ENCODE measurements at places on chromosomes 7 and 10. TPM values are rescaled to one million over a fixed set of nuclear protein-coding genes. Genes with fewer than 3 reads are reported as not detected.

DNA sequence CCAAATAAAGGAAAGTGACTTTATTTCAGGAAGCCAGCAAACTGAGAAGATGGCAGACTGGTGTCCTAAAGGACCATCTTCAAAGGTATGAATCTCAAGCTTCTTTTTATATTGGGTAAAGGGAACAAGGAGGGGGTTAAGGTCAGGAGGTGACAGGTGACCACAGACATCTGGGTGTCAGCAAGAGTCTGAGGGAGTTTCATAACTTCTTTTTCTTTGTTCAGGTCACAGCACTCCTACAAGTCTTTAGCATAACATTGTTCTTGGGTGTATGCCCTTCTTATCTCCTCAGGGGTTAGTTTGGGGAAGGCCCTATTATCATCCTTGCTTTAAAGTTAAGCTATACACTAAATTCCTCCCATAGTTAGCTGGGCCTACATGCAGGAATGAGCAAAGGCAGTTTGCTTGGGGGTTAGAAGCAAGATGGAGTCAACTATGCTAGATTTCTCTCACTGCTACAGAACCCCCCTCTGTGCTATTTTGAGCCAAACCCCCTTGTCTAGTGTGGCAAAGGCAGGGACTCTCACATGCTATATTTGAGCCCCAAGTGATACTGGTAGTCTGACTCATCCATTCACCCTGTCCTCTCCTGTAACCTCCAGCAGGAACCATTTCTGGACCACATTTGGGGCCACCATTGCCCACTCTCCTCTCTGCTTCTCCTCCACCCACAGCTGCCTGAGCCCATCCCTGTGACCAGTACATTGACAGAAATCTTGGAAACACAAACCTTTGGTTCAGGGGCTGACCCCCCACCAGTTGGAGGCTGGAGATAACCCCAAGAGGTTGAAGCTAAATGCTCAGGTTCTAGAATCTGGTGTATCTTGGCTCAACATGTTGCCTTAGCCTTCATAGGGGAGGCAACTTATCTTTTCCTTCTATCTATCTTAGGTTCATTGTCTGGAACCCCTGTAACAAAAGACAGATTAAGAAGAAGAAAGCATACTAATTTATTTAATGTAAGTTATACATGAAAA lies 55.5 kb upstream of the LRGUK start:
- no peak for DNase-seq

DNA sequence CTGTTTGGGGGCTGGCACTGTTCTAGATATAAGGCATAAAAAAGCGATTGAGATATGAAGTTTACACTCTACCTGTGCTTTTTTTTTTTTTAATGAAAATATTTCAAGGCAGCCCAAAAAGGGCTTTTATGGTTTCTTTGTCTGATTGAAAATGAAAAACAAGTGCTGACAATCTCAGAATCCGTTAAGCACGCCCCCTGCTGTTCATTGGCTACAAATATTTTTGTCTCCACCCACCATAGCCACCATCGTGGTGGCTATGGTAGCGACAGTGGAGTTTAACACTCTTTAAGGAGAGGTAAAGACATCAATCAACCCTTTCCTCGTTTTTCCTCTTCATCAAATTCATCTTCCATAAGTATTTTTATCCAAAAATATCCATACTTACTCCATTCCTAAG lies 94.2 kb downstream of the CD36 start:
- DNase-seq = no peak

The LIPM gene
- not detected for total RNA-seq

The ASL gene
- total RNA-seq = 37.4 TPM

GRCh38 chr7:32347244-32347828 lies 142.8 kb downstream of the LSM5 start:
- DNase-seq = no peak

- no peak for DNase-seq
These were observed 710.8 kb downstream of the MAGI2 start for GRCh38 chr7:78742694-78743093.

DNA sequence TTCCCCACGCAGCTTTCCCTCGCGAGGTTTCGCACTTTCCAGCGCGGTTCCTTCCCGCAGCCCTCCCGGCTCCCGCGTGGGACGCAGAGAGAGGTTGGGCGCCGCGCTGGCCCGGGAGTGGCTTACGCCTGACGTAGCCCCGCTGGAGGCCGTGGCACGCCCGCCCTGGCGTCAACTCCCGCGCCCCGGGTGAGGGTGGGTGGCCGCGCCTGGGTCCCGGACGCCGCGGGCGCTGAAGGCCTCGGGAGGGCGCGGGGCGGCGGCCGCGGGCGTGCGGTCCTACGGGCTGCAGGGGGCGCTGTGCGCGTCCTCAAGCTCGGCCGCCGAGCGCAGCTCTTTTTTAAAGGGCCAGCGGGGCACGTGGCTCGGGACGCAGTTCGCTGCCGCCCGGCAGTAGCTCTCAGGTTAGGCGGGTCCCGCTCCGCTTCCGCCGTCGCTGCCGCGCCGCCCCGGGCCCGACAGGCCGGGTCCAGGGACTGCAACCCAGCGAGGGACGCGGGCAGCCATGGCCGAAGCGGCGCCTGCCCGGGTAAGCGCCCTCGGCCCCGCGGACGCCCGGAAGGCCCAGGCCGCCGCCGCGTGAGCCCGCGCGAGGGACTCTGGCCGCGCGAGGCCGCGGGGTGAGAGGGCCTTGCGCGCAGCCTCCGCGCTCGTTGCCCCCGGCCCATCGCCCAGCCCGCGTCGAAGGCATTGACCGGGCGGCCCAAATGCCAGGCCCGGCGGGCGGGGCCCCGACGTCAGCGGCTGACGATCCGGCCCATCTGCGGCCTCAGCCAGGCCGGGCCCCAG lies at the start of gene ZNF783:
Gene ZNF783, plus strand, starts transcription at position 368 of the 789 bp plus-strand sequence. Its CDS starts 138 bp downstream, at position 506.
- DNase-seq = peak; percentile 88

- no peak for DNase-seq
These were observed 18.4 kb downstream of the RGS10 start for GRCh38 chr10:119523895-119524719.

DNA sequence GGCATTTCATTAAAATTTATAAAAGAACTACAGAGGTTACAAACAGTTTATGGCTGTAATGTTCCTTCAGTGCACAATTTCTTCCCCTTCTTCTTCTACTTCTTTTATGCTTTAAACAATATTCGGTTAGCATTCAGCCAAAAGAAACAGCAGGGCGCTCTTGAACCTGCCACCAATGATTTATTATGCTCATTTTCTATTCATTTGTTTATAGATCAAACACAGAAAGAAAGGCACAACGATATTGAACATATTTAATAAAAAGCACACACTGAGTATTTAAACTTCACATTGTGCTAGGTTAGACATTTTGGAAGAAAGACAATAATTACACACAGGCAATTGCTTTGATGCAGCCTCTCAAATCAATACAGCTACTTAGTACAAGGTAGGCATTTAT lies 1025.8 kb upstream of the LRRN3 start:
- DNase-seq = no peak

The PTPRZ1 gene
- total RNA-seq = 0.22 TPM

- no peak for DNase-seq
These were observed 38.9 kb downstream of the AGK start for GRCh38 chr7:141590071-141590470.
